ENCODE measurements at places on chromosomes 13 and 19. TPM values are rescaled to one million over a fixed set of nuclear protein-coding genes. Genes with fewer than 3 reads are reported as not detected.

DNA sequence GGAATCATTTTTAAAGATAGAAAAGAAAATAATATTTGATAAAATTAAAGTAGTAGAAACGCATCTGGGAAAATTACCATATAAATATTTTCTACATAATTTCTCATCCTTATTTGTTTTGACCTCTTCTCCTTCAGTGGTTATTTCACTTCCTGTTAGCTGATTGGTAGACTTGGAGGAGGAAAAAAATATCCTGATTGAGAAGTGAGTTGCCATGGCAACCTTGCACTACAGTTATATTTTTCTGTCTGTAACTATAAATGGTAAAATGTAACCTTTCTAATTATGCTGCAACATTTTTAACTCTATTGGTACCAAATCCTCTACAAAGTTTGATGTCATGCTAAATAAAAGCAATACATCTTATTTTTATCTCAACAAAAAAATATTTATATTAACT lies 45.2 kb downstream of the SCEL start:
- H3K4me1 ChIP-seq, result no peaks in the 10 kb centered on the region
- no peak overlapping the region for H3K4me3 ChIP-seq
- DNase-seq, result no peak
- H3K36me3 ChIP-seq, result no peaks in the 10 kb centered on the region
- H3K27me3 ChIP-seq, result peaks cover 5% of the 10 kb centered on the region

DNA sequence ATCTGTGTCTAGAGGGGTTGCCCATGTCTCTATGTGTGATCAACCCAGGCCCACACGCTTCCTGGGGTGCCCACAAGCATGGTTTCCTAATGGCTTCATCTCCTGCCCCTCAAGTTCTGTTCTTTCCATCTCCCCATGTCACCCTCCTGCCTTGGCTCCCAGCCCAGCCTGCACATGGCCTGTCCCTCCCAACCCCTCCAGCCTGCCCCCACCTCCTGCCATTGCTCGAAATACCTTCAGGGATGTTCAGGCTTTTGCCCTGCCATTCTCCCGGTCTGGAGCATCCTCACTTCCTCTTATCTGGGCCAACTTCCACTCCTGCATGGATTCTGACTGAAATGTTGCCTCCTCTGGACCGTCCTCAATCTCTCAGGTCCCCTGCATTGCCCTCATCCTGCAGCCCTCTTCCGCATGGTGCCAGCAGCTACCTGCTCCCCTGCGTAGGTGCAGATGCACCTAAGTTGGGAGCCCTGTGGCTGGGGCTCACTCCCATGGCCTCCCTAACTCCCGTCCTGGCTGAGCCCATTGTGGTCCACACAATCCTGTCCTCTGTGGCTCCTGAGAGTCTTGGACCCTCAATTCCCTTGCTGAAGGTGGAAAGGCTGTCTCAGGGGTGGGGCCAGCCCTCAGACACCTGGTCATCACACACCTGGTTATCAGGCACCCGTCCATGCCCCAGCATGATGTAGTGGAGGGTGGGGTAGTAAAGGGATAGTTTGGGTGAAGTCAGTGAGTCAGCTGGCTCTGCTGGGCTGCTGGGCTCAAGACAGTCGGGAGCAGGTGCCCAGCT lies 152.1 kb downstream of the URI1 start:
- H3K36me3 ChIP-seq, result no peaks in the 10 kb centered on the region
- H3K27ac ChIP-seq, result no peak overlapping the region
- H3K4me1 ChIP-seq, result no peaks in the 10 kb centered on the region
- no peak overlapping the region for H3K4me3 ChIP-seq
- no peak for DNase-seq
- no peaks in the 10 kb centered on the region for H3K27me3 ChIP-seq

DNA sequence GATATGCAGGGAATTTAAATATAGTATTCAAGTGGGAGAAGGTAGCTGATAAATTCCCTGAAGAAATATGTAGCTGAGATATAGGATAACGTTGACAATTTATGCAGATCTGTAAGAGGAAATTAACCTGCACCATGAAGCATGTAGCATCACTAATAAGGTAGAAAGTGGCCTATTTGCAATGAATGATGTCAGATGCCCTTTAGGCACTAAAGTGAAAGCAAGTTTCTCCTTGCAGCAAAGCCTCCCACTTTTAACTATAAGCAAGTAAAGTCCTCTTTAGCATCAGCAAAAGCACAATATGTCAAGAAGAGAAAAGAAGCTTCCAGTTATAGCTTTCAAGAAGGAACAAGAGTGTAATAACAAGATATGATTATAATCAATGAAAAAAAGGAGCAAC lies 102.5 kb upstream of the SLITRK1 start:
- no peaks in the 10 kb centered on the region for H3K36me3 ChIP-seq
- H3K27ac ChIP-seq, result no peak overlapping the region
- no peaks in the 10 kb centered on the region for H3K4me1 ChIP-seq
- H3K4me3 ChIP-seq, result no peak overlapping the region

The IL4I1 gene
- 51.5 TPM for total RNA-seq

The KDELR1 gene
- 70.9 TPM for total RNA-seq

The NXNL1 gene
- total RNA-seq, result not detected

DNA sequence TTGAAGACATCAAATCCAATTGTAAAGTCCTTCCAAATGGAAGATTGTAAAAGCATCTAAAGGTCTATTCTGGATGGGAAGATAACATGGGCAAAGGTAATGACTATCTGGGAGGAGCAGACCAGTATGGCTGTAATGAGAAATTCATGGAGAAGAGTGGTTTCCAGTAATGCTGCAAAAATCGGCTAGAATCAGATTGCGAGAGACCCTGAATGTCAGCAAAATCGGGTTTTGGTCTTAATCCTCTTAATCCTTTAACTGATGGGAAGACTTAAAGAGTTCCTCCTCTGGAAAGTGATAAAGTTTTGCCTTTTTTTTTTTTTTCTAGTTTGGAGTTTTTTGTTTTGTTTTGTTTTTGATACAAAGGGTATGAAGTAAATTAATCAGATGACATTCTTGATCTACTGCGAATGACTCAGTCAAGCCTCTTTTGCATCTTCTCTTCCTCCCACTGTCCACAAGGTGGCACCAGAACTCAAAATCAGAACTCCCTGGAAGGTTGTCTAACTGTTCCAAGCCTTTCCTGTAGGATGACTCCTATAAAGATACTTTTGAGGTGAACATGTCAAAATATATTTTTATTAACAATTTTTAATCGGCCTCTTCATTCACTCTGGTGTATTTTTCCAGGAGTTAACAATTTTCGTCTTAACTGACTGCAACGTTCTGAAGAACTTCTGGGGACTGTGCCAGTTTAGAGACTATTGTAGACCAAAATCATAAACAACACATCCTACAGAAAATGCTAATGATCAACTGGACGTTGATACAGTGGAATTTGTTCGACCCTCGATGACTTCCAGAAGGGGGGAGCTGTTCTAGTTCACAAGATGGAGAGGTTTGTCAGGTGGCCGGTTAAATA lies 213.3 kb upstream of the MIR17HG start:
- H3K27ac ChIP-seq, result no peak overlapping the region
- no peaks in the 10 kb centered on the region for H3K36me3 ChIP-seq
- DNase-seq, result no peak

The DMKN gene
- not detected for total RNA-seq

The CPB2 gene
- not detected for total RNA-seq

GRCh38 chr13:20465218-20465879 lies 60.3 kb downstream of the CRYL1 start:
- H3K27ac ChIP-seq, result no peak overlapping the region
- no peak for DNase-seq
- H3K4me1 ChIP-seq, result peaks cover 31% of the 10 kb centered on the region
- H3K4me3 ChIP-seq, result no peak overlapping the region
- H3K27me3 ChIP-seq, result peaks cover 5% of the 10 kb centered on the region
- peaks cover 2% of the 10 kb centered on the region for H3K36me3 ChIP-seq

The NANOS3 gene
- 1.5 TPM for total RNA-seq

All from activated T-helper 1 cell treated with anti-CD3 and anti-CD28 coated beads, Interleukin-12 subunit alpha, Interleukin-12 subunit beta, Interleukin-2, Interleukin-4 antibody, amounts not matched to agents 30 ng/mL and 10 ng/mL and 1 ng/mL, durations not matched to agents 14 hours and 24 hours and 36 hours (primary cell).